ENCODE measurements at places on chromosomes 11 and 22.

- DNase-seq: peak; percentile 50
Observed at GRCh38 chr11:31259797-31260196, 109.7 kb downstream of the DCDC1 start.

DNA sequence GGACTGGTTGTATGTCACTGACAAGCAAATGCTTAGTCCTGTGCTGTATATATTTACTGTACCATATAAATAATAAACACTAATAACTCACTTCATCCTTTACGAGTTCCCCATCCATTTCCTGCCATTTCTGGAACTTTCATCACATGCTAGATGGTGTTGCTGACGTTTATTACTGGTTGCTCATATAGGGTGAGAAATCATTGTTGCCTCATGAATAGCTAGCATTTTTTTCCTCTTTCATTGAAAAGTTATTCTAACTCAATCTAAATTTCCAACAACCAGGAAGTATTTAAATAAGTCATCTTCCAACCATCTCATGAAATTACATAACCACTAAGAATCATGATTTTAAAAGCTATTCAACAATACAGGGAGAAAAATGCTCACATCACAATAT lies 88.6 kb upstream of the RCN1 start:
- no peak for DNase-seq

DNA sequence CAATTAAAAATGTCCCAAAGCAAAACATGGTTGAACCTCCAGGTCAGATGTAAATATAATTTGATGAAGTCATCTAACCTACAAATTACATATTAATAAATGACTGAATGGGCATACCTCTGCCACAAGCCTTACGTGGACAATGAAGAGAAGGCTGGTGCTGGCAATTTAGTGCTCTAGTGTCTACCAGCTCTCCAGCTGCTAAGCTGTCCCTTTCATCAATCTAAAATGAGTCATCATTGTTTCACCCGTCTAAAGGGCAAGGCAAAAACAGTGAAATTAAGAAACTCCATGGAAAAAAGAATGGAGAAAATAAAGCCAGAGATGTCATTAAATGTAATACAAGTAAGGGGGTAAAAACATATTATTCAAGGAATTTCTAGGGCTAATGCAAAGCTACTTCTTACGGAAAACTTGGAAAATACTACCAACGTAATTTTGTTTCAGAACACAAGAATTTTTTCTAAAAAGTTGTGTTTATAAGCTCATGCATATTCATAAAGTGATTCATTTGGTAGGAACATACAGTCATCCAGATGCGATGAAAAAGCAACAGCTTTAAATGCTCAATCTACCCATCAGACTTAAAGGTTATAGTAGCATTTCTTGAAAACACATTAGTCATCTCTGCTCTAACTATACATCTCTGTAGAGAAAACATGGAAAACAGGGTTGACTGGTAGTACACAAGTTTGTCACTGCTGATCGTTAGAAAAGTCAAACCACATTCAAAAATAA lies 71.5 kb downstream of the SIK3 start:
- DNase-seq: no peak

DNA sequence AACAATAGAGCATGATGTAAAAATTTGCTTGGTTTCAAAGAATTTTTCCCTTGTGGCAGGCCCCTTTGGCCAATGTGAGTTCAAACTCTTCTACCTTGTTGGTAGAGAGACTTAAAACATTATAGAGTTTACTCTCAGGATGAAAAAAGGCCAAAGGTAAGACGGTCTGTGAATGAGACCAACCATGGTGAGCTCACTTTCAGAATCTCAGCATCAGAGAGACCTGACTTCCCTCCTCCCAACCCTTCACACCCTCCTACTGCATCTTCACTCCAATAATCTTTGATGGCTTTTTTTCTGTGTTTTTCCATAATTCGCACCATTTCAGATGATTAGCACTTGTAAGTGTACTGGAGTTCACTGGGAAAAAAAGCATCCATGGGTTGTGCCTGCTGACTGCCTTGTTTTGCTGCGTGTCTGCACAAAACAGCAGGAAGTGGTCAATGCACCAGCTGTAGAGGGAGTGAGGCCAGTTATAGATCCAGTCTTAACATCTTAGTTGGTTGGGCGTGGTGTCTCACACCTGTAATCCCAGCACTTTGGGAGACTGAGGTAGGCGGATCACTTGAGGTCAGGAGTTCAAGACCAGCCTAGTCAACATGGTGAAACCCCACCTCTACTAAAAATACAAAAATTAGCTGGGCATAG lies 64.1 kb downstream of the SLC1A2 start:
- no peak for DNase-seq

DNA sequence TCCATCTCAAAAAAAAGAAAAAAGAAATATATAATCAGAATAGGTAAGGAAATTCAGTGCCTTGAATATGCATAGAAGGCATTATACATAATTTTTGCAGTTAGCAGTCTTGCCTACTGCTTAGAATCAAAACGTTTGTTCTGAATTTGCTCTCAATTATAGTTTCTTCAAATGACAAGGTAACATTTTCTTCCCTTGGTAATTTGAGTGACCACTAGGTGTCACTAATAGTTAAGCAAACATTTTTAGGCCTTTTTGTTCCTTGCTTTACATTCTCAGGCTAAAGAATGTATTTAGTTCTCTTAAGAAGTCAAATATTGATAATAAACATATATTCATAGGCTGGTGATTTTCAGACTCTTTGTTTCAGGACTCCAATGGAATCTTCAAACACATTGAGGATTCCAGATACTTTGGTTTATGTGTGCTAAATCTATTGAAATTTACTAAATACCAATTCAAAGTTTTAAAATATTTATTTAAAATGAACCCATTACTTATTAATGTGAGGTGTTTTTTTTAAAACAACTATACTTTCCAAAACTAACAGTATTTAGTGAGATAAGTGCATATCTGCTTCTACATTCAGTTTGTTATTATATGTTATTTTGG lies 55.0 kb upstream of the DEPDC7 start:
- peak; percentile 33 for DNase-seq

- DNase-seq: no peak
Observed at GRCh38 chr11:45864041-45864440, 16.8 kb downstream of the CRY2 start.

Measured in NCI-H1694 treated with DMSO at 0.1 percent for 48 hours (cell line).